ENCODE measurements at places on chromosomes 1 and 21.

DNA sequence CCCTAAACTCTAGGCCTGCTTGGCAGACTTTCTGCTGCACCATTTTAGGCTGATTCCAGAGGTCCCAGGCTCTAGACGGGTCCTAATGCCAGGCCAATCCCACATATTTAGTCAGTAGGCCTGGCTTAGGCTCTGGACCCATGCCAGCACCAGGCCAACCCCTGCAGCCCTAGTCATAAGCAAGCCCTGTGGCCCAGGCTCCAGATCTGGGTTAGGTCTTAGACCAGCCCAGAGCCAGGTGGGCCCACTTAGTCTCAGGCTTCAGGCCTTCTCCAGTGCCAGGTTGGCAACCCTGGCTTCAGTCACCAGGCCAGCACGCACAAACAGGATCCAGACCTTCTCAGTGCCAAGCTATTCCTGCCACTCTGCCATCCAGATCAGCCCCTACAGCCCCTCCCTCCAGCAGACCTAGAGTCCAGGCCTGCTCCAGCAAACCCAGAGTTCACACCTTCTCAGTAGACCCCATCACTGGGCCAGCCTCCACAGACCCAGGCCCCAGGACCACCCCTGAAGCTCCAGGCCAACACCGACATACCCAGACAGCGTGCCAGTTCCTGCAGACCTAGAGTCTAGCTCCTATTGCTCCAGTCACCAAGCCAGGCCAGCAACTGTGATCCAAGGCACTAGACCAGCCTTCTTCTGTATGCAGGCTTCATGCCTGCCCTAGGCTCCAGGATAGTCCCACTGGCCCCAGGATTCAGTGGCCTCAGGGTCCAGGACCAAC is 467.6 kb downstream of the RWDD3 start:
- no peak for DNase-seq

- no peak for DNase-seq
Measured at GRCh38 chr1:28313702-28314546, 14.9 kb upstream of the MED18 start.

DNA sequence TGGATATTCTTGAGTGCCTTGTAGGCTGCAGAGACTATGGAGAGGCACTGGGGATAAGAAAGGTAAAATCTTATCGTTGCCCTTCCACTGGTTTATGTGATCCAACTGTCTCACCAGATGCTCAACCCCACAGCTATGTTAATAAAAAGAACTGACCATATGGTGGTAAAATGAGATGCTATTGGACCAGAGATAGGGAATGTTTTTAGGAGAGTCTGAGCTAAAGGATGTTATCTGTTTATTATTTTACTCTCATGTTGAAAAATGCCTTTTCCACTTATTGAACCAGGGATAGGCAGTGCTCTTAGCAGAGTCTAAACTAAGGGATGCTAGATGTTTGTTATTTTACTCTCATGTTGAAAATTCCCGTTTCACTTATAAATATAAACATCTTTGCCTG is 172.8 kb upstream of the GREM2 start:
- no peak for DNase-seq

DNA sequence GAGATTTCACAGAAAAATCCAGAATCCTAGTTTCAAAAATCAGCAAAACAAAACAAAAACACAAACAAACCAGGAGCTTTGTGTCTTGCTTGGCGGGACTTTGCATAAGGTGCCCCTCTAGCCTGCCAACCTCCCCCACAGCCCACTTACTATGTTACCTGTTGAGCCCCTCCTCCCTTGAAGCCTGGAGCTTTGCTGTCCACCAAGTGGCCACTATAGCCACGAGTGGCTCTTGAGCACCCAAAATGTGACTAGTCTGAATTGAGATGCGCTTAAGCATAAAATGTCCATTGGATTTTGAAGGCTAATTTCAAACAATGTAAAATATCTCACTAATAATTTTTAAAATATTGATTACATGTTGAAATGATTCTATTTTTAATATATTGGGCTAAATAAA is 12.2 kb downstream of the TFAP2E start:
- DNase-seq: no peak

GRCh38 chr1:248841702-248842395 is 3.8 kb downstream of the ZNF672 start:
- no peak for DNase-seq

DNA sequence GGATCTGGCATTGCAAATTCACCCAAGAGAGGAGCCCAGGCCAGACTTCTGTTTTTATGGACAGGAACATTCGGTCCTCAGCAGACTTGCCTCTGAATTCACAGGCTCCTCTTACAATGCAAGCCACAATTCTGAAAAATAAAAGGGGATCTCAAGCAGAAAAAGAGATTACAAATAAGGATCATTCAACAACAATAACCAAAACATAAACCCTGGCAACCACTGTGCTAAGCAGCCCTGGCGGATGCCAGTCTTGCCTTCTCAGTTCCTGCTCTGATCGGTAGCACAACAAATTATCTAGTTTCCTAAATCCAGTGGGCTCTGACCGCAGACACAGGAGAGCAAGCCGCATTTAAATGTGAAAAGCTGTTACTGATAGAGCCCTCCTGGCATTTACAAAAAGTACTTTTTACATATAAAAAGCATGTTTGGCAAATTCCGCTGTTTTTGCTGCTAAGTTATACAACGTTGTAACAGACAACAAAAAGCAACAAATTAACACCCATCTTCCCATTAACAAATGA is 123.4 kb upstream of the FOXD3 start:
- no peak for DNase-seq

DNA sequence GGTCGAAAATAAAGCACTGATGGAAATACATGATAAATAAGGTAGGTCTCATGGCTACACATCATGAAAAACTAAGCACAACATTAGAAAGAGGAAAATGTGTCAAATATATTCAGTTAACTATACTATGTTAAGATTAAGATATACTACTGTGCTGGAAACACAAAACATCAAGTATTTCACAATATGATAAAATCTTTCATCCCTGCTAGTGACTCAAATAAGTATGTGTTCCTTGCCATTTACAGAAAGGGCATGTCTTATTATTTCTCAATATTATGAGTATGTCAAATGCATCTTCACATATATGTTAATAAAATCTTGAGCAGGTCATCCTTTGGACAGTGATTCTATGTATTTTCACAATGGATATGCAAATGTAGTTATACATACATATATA is 1260.1 kb upstream of the ADGRL2 start:
- DNase-seq: no peak

- no peak for DNase-seq
Measured at GRCh38 chr1:64892576-64893573, 73.5 kb downstream of the JAK1 start.

DNA sequence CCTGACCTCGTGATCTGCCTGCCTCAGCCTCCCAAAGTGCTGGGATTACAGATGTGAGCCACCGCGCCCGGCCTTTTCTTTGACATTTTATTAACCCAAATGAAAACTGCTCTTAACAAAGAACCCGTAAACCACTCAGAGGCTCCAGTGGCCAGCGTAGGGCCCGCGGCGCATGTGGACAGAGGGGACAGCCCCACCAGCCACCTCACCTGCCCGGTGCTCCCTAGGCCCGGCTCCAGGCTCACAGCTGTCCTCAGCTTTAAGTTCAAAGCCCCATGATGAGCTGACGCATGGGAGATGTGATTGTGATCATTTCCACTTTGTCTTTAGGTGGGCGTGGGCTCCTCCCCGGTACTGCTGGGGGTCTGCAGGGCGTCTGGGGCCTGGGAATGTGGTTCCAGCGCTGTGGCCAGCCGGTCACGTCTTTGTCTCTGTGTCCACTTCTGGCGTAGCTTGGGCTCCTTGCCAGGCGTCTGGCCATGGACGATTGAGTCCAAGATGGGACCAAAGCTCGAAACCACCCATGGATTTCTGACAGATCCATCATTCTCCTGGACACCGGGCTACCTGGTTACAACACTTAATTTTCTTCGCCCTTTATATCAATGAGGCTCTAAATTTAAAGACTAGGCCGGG is 6.9 kb downstream of the PRKCZ start:
- DNase-seq: no peak

DNA sequence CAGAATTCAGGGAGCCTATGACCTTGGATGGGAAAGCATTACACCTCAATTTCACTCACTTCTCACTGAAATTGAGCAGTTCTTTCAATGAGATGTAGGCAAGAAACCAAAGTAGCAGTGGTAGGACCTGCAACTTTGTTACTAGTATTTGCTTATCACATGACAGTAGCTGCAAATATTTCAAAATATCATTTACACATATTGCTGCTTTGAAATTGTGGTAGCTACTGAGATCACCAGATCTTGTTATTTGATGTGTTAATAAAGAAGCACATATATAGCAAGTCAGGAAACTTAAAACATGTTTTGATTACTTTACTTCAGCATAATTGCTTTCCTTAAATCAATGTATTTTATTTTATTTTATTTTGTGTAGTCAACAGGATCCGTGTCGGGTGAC is 12.9 kb downstream of the LDLRAD2 start:
- DNase-seq: no peak

DNA sequence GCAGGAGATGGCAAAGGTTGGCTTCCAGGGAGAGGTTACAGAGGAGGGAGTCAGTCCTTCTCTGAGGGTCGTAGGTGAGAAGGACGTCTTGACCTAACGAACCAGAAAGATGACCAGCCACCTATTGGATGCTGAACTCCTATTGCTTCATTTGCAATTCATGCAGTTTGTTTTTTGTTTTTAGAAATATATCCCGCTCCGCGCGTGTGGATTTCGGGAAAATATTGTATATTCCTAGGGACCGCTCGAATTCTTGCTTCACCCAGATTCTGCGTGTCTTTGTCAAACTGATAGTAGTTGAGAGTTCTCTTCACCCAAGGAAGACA is 564 bp downstream of the DISP1 start:
- no peak for DNase-seq

GRCh38 chr21:37620401-37620800 is 253.8 kb downstream of the DYRK1A start:
- no peak for DNase-seq

DNA sequence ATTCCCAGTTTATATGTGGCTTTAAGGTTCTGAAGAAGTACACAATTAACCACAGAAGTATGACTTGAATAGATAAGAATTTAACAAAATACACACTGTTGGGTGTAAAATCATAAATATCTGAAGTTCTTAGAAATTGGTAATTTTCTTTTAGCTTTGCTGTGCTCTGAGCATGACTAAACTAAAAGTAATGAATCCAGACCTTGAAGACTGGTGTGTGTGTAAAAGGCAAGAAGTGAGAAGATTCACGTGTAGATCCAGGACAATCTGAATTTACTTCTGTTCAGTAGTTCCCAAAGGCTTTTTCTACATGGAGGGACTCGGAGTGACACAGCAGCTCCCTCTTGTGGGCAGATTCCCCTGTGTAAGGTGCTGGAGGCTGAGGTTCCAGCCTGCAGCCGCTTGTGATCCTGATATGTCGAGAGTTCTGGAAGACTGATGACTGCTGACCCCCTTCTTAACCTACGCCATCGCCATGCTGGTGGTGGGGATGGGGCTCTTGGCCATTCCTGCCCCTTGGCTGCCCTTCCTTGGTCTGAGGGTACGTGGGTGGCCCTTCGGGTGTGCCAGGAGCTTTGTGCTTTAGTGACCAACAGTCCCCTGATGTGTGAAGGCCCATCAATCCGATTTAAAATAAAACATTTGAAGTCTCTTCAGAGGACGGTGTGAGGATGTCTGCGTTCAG is 62.7 kb downstream of the ADARB1 start:
- DNase-seq: peak; percentile 27

DNA sequence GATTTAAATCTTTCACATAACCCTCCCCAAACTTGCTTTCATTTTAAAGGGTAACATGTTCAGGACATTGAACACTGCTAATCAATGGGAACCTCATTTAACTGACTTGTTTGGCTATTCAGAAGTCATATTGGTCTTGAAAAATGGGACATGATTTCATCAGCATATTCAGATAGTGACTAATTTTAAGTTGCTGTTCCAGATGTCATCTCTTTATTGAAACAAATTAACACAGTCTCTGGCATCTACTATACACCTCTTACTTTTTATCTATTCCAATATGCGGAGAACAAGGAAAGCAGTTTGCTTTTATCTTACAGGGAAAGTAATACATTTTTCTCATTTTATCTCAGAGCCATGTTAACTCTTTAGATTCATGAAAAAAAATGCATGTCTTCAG is 310.1 kb downstream of the S1PR1 start:
- no peak for DNase-seq

- no peak for DNase-seq
Measured at GRCh38 chr1:24126672-24127023, 14.7 kb upstream of the MYOM3 start.

All from central memory CD4-positive, alpha-beta T cell (primary cell).